Transverse colon (tissue), 4 donors: ENCODE measurements at places on chromosomes 6 and 20. TPM values are rescaled to one million over a fixed set of nuclear protein-coding genes. Genes with fewer than 3 reads are reported as not detected.

EYA4 gene
- total RNA-seq, result 0.64 TPM

ENPP3 gene
- 28.1 TPM for total RNA-seq

NOX3 gene
- total RNA-seq, result not detected

PCIF1 gene
- 52.0 TPM for total RNA-seq

PRKN gene
- 4.5 TPM for total RNA-seq

XRN2 gene
- total RNA-seq, result 21.3 TPM

C20orf144 gene
- total RNA-seq, result not detected

SLC17A9 gene
- 2.9 TPM for total RNA-seq

ME1 gene
- total RNA-seq, result 36.6 TPM

HLA-DPA1 gene
- 2.2 TPM for total RNA-seq

ERVFRD-1 gene
- not detected for total RNA-seq

BPIFB2 gene
- total RNA-seq, result not detected

PI16 gene
- total RNA-seq, result 0.60 TPM

SNAP25 gene
- total RNA-seq, result not detected

RNF144B gene
- 4.5 TPM for total RNA-seq

NMBR gene
- total RNA-seq, result not detected

GTF2H4 gene
- 2.0 TPM for total RNA-seq

BPIFA2 gene
- not detected for total RNA-seq

ELOVL4 gene
- total RNA-seq, result 0.32 TPM
